ENCODE measurements at places on chromosomes 1 and 21.

- no peak for DNase-seq
Measured at GRCh38 chr1:218430822-218431221, 85.7 kb downstream of the TGFB2 start.

GRCh38 chr1:199396456-199396855 is 631.1 kb upstream of the NR5A2 start:
- DNase-seq: no peak

DNA sequence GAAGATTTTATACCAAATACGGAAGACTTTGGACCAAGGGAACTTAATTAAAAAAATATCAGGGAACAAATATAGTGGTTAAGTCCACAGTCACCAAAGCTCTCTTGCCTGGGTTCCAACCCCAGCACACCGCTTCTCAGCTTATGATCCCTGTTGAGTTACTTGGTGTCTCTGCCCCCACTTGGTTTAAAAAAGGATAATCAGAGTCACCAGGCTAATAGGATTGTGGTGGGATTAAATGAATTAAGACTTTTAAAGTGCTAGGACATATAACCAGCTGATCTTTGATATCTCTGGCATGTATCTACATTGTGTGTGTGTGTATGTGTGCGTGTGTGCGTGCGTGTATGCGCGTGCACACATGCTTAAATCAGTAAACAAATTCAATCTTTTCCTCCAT is 474.7 kb upstream of the DAB1 start:
- no peak for DNase-seq

DNA sequence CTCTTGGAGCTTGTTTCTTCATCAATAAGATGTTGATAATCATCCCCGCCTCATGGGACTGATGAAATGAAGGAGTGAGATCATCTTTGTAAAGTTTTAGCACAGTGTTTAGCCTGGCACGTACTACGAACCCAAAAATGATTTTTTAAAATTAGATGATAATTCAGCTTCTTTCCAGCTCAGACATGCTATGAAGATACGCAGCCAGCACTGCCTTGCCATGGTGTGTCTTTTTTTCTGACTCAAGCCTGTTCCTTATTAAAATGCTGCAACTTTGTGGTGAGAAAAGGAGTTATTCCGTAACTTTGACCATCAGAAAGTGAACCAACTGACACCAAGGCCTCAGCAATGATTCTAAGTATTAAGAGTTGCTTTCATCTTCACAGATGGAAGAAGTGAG is 269.0 kb downstream of the LTN1 start:
- DNase-seq: no peak

DNA sequence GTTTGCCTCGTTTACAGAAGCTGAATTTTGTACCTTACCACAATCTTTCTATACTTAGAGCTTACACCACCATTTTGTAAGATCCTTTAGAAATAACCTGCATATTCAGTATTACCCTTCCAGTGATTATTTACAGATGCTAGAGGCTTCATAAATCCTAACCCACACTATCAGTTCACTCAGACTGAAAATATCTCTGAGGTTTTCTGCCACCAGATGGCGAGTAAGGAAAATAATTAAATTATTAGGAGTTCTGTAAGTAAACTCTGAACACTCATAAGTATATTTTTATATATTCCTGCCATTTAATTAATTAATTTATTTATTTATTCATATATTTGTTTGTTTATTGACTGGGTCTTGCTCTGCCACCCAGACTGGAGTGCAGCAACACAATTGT is 1635.2 kb downstream of the PLA2G4A start:
- no peak for DNase-seq

GRCh38 chr1:208012721-208013120 is 101.8 kb upstream of the CD34 start:
- no peak for DNase-seq

GRCh38 chr1:62728963-62729362 is 40.8 kb upstream of the DOCK7 start:
- DNase-seq: no peak

DNA sequence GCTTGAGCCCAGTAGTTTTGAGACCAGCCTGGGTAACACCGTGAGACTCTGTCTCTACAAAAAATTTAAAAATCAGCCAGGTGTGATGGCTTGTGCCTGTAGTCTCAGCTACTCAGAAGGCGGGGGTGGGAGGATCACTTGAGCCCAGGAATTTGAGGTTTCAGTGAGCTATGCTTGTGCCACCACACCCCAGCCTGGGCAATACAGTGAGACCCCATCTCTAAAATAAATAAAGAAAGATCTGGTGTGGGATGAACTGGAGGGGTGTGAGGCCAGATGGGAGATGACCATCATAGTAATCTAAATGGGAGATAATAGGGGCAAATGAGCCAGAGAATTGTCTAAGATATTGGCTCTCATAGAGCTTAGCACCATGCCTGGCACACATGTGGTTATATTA is 60.1 kb upstream of the TRABD2B start:
- no peak for DNase-seq

- no peak for DNase-seq
Measured at GRCh38 chr1:197285526-197286205, 17.6 kb downstream of the CRB1 start.

DNA sequence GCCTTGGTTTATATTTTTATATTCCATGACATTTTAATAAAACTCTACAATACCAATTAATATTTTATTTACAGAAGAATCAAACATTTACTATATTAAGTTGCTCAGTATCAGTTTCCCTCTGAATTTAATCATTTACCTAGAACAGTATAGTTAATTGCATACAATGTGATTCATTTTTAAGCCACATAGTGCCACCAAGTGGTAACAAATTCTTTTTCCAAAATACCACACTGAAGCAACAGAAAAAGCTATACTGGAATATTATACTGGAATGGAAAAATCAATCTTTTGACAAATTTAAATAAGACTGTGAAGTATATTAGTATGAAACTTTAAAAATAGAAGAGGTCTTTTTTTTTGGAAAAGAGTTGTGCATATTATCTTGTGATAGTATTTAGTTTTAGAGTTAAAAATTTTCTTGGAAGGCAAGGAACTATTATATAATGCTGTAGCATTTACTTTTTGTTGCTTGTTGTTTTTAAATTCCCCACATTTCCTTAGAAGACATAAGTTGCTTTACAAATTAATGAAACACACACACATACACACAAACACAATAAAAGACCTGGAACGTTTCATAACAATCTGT is 57.3 kb downstream of the ZNF644 start:
- DNase-seq: no peak

GRCh38 chr1:30366199-30366598 is 357.2 kb downstream of the MATN1 start:
- no peak for DNase-seq

GRCh38 chr1:155140630-155140953 is 261 bp upstream of the DPM3 start:
- DNase-seq: no peak

DNA sequence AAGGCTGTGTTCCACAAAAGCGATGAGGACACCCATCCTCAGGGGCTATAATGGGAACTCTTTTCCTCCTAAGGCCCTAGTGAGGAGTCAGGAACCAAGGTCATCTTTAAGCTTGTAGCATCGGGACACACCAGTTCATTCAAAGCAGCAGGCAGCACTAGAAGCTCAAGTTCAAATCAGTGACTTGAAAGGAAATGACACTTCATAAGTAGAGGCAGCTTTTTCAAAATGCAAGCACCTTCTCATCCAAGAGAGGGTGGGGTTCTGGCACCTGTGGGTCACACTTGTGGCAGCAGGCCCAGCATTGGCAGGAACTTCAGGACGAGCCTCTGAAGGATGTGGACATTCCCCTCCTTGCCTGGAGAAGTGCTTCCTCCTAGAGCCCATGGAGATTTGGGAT is 496.3 kb downstream of the KIF26B start:
- no peak for DNase-seq

DNA sequence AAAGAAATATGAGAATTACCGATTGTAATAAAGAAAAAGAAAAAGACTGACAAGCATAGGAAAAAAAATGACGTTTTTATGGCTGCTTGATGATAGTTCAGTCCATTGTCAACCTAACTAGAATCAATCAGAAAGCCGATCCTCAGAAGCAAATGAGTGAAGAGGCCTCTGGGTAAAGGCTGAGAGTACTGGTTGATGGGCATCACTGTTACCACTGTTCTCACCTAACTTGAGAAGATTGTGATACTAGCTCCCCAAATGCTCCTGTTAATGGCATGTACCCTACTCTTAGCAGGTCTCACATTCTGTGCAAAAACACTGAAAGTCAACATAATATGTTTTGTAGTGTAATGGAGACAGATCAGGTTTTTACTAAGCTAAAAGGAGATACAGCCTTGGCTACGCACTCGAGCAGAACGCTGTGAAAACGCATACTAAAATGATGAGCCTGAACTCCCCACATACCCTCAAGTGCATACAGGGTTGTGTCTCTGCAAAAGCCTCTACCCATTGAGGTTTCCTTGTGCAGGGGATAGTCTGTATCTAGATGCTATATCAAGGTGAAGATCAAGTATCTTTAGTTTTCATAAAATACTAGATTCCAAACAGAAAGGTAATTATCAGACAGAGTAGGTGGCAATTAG is 554.6 kb downstream of the SMYD3 start:
- no peak for DNase-seq

- no peak for DNase-seq
Measured at GRCh38 chr1:78211483-78212092, 165.8 kb downstream of the GIPC2 start.

- DNase-seq: no peak
Measured at GRCh38 chr1:28249013-28249865, 10.1 kb upstream of the SESN2 start.

DNA sequence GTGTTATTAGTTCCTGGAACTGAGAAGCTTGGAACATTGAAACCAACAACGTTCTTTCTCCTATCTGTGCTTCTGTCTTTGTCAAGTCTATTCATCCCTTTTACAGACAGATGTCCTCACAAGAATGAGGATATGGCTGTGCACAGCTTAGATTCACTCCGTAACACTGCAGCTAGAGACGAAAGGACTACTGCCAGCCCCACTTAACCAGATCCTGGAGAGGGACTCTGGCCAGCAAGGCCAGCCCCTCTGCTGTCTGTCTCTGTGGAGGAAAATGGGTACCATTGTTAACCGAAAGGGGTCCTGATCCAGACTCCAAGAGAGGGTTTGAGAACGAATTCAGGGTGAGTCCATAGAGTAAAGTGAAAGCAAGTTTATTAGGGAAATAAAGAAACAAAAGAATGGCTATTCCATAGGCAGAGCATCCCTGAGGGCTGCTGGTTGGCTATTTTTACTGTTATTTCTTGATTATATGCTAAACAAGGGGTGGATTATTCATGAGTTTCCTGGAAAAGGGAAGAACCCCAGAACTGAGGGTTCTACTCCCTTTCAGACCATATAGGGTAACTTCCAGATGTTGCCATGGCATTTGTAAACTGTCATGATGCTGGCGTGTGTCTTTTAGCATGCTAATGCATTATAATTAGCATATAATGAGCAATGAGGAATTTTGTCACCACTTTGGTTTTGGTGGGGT is 17.4 kb upstream of the USP24 start:
- DNase-seq: no peak

DNA sequence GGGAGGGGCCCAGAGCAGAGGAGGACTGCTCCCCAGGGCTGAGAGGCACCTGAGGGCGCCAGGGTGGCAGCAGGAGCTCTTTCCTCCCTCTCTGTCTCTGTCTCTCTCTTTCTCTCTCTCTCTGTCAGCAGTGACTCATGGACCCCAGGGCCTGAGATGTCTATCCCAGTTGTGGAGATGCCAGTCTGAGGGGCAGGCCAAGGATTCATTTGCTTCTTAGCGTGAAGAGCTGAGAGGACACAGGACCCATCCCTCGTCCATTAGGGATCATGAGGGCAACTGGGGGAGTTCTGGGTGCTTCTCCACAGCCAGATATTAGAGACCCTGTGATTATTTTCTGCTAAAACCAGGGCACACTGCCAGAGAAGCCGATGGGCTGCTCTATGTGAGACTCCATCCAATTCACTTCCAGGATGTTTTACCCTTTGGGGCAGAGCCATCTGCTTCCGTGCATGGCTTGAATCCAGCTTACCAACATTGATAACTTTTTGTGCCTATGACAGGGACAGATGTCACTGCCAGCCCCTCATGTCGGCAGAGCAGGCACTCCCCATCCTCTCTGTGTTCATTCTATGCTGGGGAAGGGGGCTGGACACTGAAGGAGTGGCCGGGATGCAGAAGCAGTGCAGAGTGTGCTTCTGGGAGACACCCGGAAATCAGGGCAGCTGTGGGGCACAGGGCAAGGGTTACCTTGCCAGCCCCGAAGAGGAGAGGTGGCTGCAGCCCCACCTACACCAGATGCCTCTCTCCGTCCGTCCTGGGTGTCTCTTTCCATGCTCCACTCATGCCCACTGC is 4.1 kb upstream of the PCBP3 start:
- no peak for DNase-seq

DNA sequence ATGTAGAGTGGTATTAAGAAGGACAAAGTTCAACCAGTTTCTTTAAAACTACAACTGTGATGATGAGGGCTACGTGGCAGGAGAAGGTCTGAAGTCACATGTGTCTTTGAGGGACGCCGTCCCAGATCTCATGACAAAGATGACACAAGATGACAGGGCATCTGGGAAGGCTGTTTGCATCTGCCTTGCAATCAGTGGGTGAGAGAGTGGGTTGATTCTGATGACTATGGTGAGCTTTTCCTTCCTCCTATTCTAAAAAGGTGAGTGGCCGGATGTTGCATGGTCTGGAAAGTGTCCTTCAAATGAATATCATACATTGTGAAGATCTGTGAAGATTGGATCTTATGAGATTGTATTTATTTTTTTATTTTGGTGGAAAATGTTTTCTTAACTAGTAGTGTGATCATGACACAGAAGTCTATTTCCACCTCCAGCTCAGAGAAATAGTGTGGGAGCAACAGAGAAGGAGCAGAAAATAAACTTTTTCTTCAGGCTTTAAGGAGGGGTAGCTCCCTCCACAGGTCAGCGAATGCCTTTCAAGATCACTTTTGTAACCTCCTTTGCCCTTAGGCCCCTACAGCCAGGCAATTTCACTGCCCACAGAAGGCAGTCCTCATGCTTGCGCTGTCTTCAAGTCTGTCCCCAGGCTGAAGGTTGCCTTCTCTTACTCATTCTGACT is 76.0 kb upstream of the ATF3 start:
- no peak for DNase-seq

DNA sequence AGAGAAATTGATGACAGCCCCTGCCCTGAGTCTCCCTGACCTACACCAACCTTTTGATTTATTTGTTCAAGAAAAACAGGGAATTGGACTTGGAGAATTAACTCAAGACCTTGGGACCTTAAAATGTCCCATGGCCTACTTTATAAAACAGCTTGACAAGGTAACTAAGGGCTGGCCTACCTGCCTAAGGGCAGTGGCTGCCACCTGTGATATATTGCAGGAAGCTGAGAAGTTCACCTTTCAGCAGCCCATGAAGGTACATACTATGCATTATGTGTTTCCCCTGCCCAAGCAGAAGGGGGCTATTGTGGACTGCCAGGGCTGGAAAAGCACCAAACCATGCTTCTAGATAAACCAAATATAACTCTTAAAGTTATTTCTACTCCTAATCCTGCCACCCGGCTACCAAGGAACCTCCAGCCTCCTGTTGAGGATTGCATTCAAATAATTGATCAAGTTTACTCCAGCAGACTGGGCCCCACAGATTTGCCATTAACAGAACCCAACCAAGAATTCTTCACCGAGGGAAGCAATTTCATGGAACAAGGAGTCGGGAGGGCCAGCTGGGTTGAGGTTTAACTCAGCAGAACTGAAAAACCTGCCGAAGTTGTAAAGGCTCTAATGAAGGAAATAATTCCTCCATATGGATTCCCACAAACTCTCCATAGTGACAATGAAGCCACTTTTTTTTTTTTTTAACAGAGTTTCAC is 28.2 kb downstream of the LACTBL1 start:
- DNase-seq: no peak
